B cell (primary cell): ENCODE measurements at places on chromosomes 12 and 14.

DNA sequence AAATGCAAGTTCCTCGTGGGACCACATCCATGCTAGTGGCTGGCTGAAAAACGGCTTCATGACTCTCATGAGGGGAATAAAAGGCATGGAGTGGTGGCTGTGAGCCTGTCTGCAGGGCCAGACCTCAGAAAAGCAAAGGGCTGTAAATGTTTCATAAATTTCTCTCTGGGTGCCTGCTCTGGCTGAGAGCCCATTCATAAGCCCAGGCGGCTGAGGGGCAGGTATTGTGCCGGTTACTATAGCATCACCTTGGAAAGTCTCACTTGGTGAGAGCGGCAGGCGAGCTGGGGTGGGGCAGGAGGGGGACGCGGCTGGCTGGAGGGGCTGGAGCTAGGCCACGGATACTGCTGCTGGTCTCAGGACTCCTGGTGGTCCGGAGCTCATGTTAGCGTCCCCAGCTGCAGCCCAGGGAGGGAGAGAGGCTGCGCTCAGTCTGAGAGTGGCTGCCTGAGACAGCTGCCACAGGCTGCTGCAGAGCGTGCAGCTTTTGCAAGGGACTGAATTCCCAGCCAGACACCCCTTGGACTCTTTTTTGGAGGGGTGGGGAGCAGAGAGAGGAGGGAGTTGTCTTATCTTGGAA, at the start of gene SLC17A8:
Gene SLC17A8 (plus strand): TSS at position 431 of the 580 bp plus-strand sequence. CDS start 318 bp downstream, outside the sequence.
- no peak within 1 kb of the TSS for H3K27ac ChIP-seq
- no peaks in the 10 kb centered on the region for H3K27me3 ChIP-seq
- H3K4me3 ChIP-seq: no peak within 1 kb of the TSS
- H3K36me3 ChIP-seq: no peaks in the 10 kb centered on the region
- no peaks in the 10 kb centered on the region for H3K4me1 ChIP-seq

- DNase-seq: peak; percentile 83
- no peaks in the 10 kb centered on the region for H3K36me3 ChIP-seq
- peaks cover 31% of the 10 kb centered on the region for H3K4me1 ChIP-seq
- H3K27ac ChIP-seq: no peak overlapping the region
- H3K27me3 ChIP-seq: peaks cover 11% of the 10 kb centered on the region
Observed at GRCh38 chr12:124771462-124772288, 92.0 kb downstream of the SCARB1 start.

GRCh38 chr12:50638482-50638880, 125.4 kb upstream of the ATF1 start:
- H3K36me3 ChIP-seq: no peaks in the 10 kb centered on the region
- H3K27ac ChIP-seq: no peak overlapping the region
- H3K4me1 ChIP-seq: no peaks in the 10 kb centered on the region
- no peak for DNase-seq

DNA sequence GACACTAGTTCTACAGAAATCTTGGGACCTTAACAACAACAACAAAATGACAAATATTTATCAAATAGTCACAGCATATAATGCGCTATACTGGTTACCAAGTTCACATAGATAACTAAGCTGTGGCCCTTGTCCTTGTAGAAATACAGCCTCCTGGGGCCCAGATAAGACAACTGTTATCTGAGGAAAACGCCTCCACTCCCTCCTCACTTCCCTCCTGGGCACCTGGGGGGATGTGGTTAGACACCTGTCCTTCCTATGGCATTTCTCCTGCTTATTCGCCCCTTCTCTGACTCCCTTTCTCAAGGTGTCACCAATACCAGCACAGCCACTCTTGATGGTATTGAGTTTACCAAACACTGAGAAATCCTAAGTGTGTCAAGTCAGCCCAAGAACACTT, 419.4 kb downstream of the RAD51B start:
- peaks cover 4% of the 10 kb centered on the region for H3K4me1 ChIP-seq
- H3K27ac ChIP-seq: no peak overlapping the region
- no peaks in the 10 kb centered on the region for H3K36me3 ChIP-seq
- no peaks in the 10 kb centered on the region for H3K27me3 ChIP-seq
- no peak for DNase-seq

- H3K27me3 ChIP-seq: no peaks in the 10 kb centered on the region
- H3K4me3 ChIP-seq: no peak overlapping the region
- no peak overlapping the region for H3K27ac ChIP-seq
Observed at GRCh38 chr12:38156497-38157245, 159.9 kb upstream of the ALG10B start.

GRCh38 chr14:44463356-44464004, 43.6 kb downstream of the FSCB start:
- H3K4me3 ChIP-seq: no peak overlapping the region
- DNase-seq: no peak
- no peaks in the 10 kb centered on the region for H3K36me3 ChIP-seq
- no peaks in the 10 kb centered on the region for H3K27me3 ChIP-seq

DNA sequence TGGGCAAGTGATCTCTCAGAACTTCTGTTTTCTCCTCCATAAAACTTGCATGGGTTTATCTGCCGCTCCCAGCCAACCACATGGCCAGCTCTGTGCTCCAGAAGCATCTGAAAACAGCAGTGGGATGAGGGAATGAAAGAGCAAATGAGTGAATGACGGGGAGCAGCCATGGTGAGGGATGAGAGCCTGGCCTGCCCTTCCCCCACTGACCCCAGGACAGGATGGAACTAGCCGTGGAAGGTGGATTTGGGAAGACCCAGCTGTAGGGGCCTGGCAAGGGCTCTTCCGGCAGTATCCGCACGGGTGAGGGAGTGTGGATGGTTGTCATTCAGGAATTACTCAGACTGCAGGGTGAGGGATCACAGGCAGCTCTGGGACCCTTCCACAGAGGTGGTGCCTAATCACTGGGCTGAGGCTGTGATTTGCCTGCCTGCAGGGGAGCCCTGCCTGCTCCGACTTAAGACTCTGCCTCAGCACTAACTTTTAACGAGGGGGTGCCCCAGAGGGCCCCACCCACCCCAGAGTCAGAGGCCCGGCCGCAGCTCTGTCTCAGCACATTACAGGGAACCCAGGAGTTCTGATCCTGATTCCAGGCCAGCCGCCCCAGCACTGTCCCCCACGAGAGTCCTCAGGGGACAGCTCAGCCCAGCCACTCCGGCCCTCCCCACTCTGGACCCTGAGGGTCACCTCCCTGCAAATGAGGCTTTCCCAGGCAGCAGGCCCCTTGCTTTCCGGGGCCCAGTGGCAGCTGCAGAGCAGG, 136.8 kb upstream of the C14orf180 start:
- H3K4me3 ChIP-seq: no peak overlapping the region
- H3K4me1 ChIP-seq: no peaks in the 10 kb centered on the region
- no peaks in the 10 kb centered on the region for H3K36me3 ChIP-seq
- no peak overlapping the region for H3K27ac ChIP-seq
- peaks cover 15% of the 10 kb centered on the region for H3K27me3 ChIP-seq

DNA sequence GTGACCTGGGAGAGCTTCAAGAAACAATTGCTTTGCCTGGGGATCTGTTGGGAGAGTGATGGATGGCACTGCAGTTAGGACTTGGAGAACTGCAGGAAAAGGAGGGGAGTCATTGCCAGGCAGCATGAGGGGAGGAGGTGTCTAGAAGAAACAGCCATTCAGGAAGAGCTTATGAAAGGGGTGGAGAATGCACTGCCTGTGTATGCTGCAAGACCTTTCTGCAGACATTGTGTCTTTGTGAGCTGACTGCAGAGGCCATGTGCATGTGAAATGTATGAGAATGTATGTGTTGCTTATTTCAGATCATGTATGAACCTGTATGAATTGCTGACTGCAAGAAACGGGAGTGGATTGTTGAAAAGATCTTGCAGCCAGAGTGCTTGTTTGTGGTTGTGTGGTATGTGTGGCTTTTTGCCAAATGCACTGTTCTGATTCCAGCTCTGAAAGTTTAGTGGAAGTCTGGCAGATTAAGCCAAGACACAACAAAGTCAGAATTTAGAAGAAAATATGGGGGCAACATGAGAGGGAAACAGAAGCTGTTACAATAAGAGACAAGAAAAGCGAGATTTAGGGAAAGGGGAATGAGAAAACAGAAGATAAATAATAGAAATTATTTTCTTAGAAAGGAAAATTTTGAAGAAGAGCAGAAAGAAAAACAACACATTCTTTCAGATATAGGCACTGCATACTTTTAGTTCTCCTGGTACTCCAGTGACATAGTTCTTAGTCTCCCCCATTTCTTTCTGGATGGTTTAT, 9.8 kb upstream of the RIMKLB start:
- H3K27ac ChIP-seq: no peak overlapping the region
- no peaks in the 10 kb centered on the region for H3K27me3 ChIP-seq
- H3K4me3 ChIP-seq: no peak overlapping the region
- no peaks in the 10 kb centered on the region for H3K36me3 ChIP-seq
- peaks cover 9% of the 10 kb centered on the region for H3K4me1 ChIP-seq

DNA sequence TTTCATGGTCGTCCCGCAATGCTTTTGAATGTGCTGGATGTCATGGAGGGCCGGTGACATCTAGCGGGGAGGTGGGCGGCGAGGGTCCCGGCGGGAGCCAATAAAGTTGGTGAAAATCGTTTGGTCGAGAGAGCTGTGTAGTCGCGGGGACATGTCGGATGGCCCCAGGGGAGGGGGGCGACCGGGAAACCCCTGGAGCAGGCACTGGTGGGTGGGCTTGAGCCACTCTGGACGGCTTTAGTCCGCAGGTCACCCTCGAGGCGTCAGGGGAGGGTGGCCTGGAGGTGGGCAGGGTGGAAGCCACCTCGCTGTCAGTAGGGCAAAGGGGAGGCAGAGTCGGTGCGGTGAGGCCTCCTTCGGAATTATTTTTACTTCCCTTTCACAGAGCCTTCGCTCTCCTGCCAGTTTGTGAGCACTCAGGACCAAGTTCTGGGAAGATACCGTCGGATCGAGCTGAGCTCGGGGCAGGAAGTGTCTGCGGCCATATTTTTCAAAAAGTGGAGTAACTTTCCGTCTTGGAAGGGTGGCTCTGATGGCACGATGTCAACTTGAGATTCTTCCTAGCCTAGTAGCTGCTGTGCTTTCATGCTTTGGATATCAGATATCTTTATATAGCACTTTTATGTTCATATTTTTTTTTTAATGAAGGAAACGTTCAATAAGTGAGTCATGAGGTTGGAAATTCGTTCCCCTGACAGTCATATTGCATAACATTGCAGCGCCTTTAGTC, 28.2 kb downstream of the WBP11 start:
- peak overlapping the region; percentile 87 for H3K4me3 ChIP-seq
- no peaks in the 10 kb centered on the region for H3K36me3 ChIP-seq
- H3K27ac ChIP-seq: peak overlapping the region; percentile 69
- H3K27me3 ChIP-seq: no peaks in the 10 kb centered on the region
- H3K4me1 ChIP-seq: peaks cover 30% of the 10 kb centered on the region
- peak; percentile 58 for DNase-seq
